ENCODE measurements at places on chromosomes 2 and 18. TPM values are rescaled to one million over a fixed set of nuclear protein-coding genes. Genes with fewer than 3 reads are reported as not detected.

INHBB gene
- total RNA-seq = 0.07 TPM

NEU2 gene
- total RNA-seq = not detected

DNA sequence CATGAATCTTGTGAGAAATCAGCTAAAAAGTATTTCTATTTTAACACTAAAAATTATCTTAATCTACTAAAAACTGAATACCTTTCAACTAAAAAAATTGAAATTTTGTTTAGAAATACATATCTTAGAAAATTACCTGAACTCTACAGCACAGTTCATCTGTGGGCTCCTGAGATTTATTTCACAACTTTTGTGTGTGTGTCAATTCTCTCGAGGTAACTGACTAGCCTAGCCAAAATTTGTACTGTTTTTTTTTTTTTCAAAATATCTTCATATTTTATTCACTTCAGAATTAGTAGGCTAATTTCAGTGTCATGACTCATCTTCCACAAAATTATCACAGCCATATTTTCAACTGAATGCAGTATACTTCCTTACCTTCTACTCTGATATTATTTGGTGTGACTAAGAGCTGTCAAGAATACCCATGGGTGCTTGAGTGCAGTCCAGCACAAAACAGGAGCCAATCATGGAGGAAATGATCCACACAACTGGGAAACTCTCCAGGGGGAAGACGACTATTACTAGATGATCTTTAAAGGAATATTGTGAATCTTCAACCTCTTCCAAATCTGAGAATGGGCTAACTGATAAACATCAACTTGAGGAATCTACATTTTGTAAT is 174.6 kb downstream of the ZNF385B start:
- no peak for DNase-seq

- no peak for DNase-seq
These were observed 94.4 kb downstream of the SGPP2 start for GRCh38 chr2:222518570-222519381.

GRCh38 chr18:32696376-32696775 is 76.4 kb downstream of the KLHL14 start:
- DNase-seq = no peak

All from NCI-H460 (cell line).